Stromal cell of bone marrow (primary cell): ENCODE measurements at places on chromosomes 5 and 9.

DNA sequence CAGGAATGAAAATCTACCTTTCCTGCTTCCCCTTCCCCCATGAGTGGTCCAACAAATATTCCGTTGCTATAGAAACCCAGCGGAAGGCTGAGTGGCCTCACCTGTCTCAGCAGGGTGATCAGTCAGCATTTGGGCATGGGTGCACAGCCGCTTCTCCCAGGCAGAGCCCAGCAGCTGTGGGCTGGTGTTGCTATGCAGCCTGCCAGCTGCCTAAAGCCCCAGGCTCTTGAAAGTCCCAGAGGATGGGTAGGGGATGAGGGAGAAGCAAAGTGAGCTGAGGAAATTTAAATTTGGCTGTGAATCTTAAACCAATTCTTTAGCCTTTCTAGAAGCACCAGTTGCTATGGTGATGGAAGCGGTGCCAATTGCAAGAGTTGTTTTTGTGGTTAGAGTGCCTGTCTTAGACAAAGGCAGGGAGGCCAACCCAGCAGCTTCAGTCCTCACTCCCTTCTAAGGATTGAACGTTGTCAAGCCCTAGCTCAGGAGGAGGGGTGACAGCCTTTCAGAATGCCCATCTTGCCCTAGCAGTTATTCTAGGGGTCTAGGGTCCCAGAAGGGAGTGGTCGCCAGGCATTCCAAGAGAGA lies 151.5 kb upstream of the PITX1 start:
- peak; percentile 85 for DNase-seq

DNA sequence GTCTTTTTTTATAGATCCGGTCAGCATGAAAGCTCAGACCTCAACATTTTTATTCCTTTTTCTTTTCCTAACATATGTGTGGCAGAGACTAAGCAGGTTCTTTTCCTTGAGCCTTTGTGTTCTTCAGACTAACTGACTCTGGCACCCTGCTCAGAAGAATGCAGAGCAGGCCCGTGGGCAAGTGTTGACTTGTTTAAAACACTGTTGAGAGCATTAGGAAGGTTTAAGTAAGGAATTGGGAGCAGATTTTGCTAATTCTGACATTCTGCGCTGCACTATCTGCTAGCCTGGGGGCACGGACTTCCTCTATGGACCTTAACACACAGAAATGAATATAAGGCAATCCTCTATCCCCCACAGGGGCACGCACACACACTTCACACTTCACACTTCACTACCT lies 182.5 kb upstream of the PIK3R1 start:
- no peak for DNase-seq

DNA sequence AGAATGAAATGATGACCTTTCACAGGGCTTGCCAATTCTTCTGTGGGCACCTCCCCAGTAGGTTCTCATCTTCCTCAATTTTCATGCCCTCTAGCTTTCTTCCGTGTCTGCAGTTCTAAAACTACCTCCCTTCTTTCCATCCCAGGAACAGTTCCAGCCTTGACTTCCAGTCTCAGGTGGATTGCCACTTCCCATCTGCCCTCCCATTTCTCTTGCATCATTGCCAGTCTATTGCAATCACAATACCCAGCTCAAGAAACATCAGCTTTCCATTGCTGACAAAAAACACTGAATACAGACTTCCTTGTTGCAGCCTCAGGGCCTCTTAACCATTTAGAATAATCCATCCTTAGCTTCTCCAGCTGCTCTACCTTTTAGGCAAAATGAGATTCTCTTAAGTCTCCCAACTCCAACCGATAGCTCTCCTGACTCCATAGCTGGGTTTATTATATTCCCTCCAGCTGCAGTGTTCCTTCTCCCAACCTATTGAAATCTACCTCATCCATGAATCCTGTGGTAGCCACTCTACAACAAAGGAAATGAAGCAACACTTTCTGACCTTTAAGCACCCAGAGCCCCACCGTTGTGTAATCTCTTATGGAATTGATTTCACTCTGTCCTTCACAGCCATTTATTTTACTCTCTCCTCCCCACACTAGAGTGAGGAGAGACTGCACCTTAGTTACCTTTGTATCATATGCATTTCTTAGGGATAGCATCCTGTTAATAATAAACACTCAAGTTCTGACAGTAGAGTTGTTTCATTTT lies 75.6 kb upstream of the PCA3 start:
- DNase-seq, result no peak

DNA sequence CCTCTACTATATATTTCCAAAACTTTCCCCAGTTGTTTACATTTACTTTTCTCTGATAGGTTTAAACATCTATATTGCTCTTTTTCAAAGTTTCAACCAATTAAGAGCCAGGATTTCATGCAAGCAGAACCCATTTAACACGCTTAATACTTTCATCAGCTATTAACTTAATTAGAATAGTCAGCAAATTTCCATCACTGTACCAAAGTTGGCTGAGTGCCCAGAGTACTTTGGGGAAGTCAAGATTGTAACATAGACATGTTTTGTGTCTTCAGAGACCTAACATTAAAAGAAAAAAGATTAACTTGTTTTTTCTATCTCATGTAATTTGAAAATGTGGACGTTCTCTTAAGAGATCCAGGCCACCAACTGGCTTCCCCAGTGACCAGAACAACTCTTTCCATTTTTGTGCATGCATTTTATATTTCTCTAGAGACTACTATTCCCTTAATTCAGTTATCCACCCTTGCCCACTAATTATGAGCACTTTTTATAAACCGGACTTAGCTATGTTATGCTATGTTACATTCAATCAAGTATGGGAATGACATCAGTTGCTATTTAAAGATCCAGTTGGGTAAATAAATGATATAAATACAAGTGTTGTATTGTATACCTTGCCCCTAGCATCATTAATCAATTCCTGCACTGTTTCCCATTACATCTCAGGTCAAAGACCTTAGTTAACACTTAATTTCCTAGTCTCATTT lies 478.1 kb upstream of the NMUR2 start:
- no peak for DNase-seq

DNA sequence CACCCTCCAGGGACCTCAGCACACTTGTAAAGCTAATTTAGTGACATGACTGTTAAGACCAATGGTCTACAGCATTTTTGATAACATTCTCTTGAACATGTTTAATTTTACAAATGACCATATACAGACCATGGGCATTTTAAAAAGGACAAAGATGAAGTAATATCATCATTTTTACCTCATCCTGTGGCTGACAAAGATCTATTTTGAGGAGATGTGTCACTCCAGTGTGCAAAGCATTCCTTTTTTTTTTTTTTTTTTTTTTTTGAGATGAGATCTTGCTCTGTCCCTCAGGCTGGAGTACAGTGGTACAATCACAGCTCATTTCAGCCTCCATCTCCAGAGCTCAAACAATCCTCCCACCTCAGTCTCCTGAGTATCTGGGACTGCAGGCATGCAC lies 118.2 kb upstream of the TBC1D2 start:
- DNase-seq, result no peak

- no peak for DNase-seq
Observed at GRCh38 chr5:18745988-18746615, 1111.8 kb downstream of the TAF11L14 start.

GRCh38 chr9:10612641-10613398 lies at the start of gene PTPRD:
TSS of gene PTPRD (minus strand) at chr9:10613002.
- DNase-seq, result no peak

DNA sequence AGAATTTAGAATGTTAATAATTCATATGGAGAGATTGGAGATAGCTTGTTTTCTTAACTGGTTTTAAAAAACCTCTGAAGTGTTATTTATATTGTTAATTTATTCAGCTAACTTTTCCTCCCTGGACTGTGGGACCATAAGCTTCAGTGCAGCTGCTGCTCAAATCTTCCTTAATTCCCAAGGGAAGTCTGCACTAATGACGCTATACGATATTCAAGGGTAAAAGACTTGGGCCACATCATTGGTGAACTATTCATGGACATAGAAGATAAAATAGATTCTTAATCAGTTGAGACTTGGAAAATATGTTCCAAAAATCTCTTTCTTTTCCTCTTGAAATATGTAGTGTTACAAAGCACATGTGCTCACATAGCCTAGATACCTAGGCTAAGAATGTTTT lies 31.1 kb upstream of the GAS1 start:
- DNase-seq, result no peak

GRCh38 chr5:159262859-159263568 lies at the start of gene UBLCP1:
TSS of gene UBLCP1 (plus strand) at chr5:159263290. CDS start at chr5:159268916, 5,626 bp downstream.
- peak; percentile 57 for DNase-seq

DNA sequence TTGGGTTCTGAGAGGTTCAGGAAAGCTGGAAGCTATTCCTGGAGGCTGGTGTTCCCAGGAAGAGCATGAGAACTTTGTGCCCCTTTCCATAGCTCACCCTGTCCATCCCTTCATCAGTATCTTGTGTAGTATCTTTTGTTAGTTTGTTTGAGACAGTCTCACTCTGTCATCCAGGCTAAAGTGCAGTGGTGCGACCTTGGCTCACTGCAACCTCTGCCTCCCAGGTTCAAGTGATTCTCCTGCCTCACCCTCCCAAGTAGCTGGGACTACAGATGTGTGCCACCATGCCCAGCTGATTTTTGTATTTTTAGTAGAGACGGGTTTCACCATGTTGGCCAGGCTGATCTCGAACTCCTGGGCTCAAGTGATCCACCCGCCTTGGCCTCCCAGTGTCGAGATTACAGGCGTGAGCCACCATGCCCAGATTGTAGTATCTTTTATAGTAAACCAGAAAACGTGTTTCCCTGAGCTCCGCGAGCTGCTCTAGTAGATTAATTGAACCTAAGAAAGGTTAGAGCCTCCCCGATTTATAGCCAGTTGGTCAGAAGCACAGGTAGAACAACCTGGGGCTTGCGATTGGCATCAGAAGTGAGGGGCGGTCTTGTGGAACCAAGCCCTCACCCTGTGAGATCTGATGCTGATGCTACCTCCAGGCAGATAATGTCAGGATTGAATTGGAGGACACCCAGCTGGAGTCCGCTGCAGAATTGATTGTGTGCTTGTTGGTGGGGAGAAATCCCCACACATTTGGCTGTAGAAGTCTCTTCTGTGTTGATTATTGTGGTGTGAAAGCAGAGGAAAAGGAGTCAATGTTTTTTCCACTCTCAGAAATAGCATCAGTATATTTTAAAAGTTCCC lies 32.3 kb downstream of the ATP6V0E1 start:
- DNase-seq, result no peak

DNA sequence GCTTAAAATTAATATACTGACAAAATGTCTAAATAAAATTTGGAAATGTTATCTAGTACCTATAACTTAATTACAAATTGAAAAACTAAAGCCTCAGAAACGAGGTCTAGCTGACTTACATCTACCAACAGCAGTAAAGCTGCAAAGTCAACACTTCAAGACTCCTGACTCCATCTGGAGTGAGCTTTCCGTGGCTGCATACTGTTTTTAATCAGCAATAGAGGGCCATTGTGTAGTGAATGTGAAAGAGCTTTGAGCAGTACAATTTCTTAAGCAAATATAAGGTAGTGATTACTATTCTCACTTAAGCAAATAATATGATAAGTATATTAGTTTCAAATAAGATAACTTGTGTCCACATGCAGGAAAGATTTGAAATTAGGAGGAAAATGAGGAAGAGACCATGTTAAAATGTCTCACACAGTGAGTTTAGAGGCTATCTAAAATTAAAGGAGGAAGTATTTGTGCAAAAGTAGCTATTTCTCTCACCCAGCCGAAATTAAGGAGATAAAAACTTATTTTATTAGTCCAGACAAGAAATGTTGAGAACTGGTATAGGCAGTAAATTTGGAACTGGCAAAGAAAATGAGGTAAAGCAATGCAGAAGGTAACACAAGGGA lies 6.4 kb downstream of the SPINK6 start:
- no peak for DNase-seq

- peak; percentile 98 for DNase-seq
Observed at GRCh38 chr5:14816999-14817761, 54.4 kb downstream of the ANKH start.

GRCh38 chr5:99331061-99331460 lies 402.3 kb upstream of the CHD1 start:
- DNase-seq, result no peak

DNA sequence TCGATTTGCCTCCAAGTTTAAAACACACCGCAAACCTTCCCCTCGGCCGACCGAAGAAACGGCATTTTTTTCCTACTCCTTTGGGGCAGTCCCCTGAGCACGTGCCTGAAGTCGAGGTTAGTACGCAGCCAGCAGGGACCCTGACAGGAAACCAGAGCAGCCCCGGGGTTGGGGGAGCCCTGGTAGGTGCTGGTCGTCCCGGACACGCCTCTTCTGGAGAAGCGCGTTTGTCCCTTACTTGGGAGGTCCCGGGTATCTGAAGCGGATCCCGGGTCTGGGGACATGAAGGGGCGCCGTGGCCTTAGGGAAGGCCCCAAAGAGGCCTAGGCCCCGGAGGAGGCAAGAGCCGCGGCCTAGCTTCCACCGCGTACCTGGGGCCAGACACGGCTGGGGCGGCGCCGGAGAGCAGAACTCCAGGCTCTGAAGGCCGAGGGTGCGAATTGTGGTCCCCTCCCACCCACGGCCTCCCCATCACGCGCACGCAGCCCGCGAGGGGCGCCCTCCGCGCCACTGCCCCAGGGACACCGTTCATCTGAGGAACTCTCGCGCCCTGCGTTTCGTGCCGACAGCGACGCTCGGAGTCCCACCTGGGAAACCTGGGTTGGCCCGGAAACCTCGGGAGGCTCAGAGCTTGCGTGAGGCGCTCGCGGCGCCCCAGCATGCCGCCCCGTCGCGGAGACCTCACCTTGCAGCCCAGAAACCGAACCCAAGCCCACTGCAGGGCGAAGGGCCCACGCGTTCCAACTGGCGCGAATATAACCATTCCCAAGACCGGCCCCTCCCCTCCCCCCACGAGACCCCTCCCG lies 10.4 kb downstream of the OTP start:
- no peak for DNase-seq

- no peak for DNase-seq
Observed at GRCh38 chr5:74864823-74865222, 1.4 kb downstream of the FAM169A start.

DNA sequence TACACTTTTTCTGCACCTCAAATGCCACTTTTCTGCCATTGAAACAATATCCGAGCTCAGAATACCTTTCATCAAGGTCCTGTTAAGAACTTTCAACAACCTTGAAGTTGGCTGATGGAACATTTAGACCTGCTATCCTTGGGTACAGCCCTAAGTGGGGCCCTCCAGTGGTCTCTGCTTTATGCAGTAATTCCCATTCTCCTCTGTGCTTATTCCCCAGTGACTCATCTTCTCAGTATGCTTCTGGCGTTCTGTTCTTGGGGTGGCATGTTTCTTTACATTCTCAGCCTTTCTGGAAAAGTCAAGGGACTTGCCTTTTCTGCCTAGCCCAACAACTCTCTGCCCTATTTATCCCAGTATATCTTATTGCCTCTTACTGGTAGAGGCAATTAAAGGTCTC lies 7.1 kb downstream of the ANP32B start:
- no peak for DNase-seq

DNA sequence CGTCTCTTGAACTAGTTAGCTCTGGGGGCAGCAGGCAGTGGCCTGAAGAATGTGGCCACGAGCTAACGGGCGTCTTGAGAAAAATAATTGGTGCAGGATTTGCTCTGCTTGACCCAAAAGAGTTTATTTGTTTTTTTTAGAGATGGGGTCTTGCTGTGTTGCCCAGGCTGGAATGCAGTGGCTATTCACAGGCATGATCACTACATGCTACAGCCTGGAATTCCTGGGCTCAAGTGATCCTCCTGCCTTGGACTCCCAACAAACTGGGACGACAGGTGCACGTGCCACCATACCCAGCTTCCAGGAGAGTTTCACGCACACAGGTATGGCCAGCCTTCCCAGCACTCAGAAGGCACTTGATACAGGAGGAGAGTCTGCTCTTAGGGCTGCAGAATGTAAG lies 203.8 kb downstream of the MLLT3 start:
- no peak for DNase-seq
